ENCODE measurements at places on chromosomes 4 and X.

DNA sequence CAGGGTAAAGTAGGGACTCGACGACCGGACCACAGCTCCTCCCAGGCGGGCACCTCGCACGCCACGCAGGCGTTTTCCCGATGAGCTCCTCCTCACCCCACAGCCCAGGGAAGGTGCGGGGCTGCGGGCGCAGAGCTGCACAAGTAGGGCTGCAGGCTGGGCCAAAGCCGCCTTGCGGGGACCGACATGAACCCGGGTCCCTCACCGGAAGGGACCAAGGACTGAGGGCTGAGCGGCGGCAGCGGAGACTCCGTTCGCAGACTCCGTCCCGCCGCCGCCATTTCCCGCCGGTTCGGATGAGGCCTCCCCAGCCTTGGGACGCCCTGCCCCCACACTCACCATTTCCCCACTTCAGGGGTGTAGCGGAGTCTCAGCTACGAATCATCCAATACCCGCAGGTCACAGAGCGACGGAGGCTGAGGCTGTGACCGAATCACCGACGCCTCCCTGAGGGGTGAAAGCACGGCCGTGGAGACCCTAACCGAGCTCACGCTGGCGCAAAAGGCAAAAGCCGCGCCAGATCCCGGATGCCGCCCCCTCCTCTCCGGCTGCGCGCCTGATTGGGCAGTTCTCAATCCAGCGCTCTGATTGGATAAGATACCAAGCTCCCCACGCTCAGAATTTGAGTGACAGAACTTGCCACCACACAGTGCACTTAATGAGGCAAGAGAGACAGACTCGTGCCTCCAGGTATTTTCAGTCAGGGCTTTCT is at the start of gene ZNF732:
ZNF732 (minus strand) TSS at position 506 of the 712 bp plus-strand sequence; CDS start at position 342, 164 bp downstream.
- no peak for DNase-seq

- DNase-seq, result no peak
Measured at GRCh38 chr4:65023883-65024670, 614.8 kb upstream of the TECRL start.

DNA sequence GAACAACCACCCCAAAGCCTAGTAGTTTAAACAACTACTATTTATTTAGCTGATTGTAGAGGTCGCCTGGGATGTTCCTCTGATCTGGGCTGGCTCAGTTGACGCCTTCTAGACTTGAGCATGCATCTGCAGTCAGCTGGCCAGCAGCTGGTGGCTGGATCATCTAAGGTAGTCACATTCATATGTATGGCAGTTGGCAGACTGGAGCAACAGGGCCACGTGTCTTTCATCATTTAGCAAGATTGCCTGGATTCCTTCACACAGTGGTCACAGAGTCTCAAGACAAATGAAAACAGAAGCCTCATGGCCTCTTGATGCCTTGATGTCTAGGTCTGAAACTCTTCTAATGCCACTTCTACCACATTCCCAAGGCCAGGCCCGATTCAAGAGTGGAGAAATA is 220.6 kb upstream of the S100G start:
- no peak for DNase-seq

DNA sequence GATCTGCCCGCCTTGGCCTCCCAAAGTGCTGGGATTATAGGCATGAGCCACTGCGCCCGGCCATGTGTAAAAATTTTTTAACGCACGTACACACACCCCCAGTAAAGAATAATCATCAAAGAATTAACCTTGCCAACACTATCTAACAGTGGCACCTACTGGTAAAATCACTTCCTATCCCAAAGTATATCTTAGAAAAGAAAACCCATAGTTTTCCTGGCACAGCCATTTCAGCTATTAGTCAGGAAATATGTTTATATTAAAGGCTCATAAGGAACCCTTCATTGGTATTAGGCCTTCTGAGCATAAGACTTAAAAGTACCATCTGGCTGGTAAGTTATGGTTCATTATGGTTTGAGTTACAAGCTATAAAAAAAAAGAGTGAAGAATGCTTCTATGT is 14.1 kb downstream of the S100G start:
- DNase-seq, result no peak

DNA sequence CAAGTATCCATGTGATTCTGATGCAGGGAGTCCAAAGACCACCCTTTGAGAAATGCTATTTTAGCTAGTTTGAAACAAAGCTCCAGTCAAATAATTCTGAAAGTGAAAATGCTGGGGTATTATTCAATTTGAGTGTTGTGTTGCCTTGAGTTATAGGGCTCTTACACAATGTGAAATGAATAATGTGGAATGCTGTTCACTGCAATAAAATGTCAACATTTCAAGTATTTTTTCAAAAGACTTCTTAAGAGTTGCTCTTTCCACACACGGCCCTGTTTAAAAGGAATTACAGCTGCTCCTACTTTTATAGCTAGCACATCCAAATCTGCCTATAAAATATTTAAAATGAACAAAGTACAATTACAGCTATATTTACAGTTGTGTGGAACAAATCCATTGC is 27.5 kb upstream of the PLS3 start:
- no peak for DNase-seq

DNA sequence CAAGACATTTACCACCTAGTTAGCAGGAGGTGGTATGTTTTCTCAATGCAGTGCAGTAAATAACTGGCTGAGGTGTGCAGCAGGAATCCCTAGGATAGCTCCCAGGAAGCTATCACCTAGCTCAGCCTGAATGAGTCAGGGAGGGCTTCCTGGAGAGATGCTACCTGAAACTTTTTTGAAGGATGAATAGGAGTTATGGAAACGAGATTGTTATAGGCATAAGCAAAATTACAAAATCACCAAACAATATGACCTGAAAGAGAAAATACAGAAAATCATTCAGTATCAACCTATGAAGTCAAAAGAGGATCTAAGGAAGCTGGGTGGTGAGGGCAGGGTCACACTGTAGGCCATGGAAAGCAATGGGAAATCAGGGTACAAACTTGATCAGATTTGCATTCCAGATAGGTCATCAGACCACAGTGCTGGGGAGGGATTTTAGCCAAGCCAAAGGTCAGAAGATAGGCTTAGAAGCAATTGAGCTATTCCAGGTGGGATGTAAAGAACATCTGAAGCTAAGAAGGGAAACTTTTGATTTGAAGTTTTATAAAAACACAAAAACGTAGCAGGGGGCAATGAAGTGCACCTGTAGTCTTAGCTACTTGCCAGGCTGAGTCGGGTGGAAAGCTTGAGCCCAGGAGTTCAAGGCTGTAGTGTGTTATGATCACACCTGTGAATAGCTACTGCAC is 11.3 kb downstream of the AREG start:
- DNase-seq, result no peak

DNA sequence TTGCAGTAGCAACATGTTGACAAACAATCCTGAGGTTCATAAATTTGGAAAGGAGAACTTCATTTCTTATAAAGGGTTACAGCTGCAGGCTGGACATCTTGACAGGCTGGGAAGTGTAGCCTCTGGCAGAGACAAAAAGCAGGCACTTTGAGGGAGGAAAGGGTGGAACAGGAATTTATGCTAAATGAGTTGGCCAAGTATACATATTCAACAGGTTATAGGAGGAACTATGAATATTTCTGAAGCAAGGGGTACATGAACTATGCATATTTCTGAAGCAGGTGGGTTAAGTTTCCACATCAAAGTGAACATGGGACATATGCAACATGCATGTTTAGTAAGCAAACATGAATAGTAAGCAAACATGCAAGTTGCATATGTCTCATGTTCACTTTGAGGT is 1.6 kb upstream of the ANTXR2 start:
- no peak for DNase-seq

DNA sequence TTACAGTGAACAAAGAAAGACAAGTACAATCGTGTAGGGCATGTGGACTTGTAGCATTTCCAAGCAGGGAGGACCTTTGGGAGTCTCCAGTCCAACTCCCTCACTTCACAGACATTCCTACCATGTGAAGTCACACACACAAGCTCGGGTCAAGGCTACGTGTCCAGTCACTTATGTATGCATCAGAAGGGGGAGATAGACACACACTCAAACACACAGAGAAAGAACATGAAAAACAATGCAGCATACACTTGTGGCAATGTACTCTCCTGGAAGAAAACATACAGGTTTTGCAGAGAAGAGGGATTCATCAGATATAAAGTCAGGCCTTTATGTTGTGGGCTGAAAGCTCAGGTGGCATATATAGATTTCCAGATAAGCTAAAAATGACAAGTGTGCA is 136.1 kb upstream of the MID1 start:
- DNase-seq, result no peak

DNA sequence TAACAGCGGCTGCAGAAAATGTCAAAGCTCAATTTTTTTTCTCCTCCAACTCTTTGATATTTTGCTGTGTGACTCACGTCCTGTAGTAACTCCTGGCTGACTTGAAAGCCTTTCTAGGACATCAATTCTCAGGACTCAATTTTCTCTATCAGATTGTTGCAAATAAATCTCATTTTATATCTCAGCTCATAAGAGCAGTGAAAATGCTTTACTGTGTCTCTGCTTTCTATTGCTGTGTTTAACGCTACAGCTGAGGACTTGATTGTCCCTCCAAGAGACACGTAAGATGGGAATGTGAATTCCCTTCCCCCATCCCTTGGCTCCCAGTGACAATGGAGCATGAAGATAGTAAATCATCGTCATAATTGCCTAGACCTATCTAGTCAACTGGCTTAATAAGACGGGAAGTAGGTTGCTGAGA is 20.5 kb upstream of the CBR4 start:
- DNase-seq, result no peak

- no peak for DNase-seq
Measured at GRCh38 chr4:127506283-127506682, 126.5 kb upstream of the INTU start.

DNA sequence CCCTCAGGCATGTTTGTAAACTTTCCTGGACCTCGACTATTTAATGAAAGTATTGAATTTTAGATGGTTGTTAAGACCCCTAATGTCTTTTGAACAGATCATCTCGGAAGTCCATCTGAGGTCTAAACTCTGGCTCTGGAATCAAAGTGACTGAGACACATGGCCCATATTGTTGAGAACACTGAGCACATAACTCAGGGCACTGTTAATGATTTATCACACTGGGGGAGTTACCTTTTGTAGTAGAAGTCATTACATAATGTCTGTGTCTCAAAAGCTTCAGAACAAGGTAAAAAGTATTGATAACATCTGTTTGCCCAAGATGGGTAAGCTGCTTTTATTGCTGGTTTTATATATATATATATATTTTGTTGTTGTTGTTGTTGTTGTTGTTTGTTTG is 103.4 kb upstream of the HS3ST1 start:
- DNase-seq, result no peak

- DNase-seq, result no peak
Measured at GRCh38 chrX:34584781-34585180, 72.3 kb downstream of the TMEM47 start.

GRCh38 chr4:36348403-36348938 is 67.1 kb downstream of the DTHD1 start:
- DNase-seq, result no peak

- no peak for DNase-seq
Measured at GRCh38 chr4:24213961-24214360, 324.1 kb upstream of the PPARGC1A start.

GRCh38 chr4:37837446-37837845 is 11.0 kb downstream of the PGM2 start:
- no peak for DNase-seq

- DNase-seq, result no peak
Measured at GRCh38 chrX:80139564-80139963, 125.0 kb downstream of the TBX22 start.

DNA sequence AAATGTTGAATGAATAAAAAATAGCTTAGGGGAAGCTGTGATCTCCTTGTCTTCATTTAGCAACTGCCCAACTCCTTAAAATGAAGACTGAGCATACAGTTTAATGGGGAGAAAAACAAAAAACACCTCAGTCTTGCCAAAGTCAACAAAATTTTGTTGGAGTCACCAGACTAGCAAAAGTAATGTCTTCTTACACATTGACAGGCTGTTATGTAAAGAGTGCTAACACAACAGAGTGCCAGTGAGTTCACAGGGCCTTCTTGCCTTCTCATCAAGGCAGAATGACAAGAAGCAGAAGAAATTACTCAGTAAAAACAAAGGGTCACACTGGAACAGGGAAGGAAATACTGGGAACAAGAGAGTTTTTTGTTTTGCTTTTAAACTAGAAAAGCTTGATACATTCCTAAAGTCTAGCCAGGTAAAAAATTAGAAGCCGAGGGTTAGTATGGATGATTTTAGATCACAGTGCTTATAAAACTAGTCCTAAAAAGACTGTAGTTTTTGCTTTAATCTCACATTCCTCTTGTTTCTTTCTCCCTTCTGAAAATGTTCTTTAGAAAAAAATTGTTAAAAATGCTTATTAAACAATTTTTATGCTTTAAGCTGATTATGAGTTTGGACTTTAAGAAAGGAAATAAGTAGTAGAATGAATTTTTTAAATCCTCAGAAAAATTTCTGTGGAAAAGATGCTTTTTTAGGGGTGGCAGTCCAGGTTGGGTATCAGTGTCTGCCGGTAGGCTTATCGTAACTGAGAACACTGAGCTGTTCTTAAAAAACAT is 38.7 kb upstream of the FRAS1 start:
- no peak for DNase-seq

GRCh38 chr4:91113130-91113706 is 986.0 kb downstream of the CCSER1 start:
- peak; percentile 3 for DNase-seq

DNA sequence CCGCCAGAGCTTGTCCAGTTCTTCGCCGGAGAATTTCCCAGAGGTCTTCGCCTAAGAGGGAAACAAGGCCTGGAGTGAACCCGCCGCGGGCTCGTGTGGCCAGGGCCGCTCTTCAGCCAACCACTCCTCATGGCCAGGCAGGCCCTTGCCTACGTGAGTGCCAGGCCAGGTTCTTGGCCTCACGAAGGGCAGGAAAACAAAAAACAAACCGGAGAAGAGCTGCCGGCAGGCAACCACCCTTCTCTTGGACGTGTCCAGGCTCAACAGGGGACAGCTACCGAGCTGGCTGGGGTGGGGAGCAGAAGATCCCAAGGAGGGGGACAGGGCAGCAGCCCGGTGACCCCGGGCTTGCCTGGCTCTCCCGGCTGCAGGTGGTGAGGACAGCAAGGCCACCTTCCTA is 13.3 kb downstream of the LRPAP1 start:
- DNase-seq, result no peak

DNA sequence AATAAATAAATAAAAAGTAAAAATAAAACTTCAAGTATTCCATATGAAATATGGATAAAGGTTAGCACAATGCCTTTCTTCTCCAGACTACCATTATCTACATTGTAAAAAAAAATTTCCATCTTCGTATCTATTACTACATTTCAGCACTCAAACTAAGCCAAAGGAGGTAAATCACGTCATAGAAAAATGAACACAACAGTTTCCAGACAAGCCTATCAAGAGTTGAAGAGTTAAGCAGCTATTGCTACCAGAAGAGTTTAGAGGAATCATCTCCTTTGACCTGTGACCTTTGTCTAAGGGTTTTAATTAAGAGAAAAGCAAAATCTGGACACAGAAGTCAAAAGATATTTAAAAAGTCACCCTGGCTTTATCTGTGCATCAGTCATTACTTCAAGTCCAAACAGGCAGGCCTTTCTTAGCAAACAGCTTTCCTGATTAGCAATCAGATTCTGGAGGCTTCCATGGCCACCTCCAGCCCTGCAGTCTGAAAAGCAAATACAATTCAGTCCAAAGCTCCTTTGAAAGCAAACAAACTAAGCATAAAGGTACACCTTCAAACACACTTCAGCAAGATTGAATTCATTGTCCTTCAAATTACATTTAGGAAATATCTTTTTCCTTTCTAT is 82.2 kb downstream of the APBB2 start:
- DNase-seq, result no peak

All from NCI-H1105 (cell line).